Naive thymus-derived CD4-positive, alpha-beta T cell (primary cell): ENCODE measurements at places on chromosomes 13 and 19. TPM values are rescaled to one million over a fixed set of nuclear protein-coding genes. Genes with fewer than 3 reads are reported as not detected.

Gene TMEM145
- total RNA-seq = not detected

DNA sequence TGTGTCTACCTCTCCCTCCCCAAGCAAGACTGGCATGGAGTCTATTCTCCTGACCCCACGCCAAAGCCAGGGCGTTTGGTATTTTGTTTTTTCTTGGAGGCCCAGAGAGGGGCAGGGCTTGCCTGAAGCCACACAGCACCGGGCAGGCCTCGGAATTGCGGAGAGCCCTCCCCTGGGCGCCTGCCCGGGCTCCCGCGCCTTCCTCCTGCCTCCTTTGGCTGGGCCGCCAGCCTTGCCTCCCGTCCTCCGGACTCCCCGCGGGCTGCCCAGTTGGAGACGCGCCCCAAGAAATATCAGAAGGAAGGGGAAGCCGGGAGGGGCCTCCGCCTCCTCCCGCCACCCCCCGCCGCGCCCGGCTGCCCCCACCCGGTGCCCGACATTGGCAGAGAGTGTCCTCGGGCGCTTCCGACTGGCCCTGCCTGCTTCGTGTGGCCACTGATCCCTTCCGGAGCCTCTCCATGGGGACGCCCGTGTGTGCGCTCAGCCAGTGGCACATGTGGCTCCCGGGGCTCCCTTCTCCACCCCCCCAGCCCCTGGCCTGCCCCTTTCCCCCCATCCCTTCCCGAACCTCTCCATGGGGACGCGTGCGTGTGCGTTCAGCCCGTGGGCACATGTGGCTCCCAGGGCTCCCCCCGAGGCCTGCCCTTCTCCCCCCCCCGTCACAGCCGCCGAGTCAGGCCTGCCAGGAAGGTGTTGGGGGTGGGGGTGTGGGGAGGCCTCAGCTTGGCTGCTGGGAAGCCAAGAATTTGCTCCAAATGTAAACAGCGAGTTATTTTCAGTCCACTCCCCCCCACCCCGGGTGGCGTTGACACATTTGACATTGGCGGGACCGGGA is 37.3 kb downstream of the NFIC start:
- no peak for DNase-seq
- H3K27ac ChIP-seq = no peak overlapping the region
- peaks cover 9% of the 10 kb centered on the region for H3K36me3 ChIP-seq
- no peaks in the 10 kb centered on the region for H3K27me3 ChIP-seq

DNA sequence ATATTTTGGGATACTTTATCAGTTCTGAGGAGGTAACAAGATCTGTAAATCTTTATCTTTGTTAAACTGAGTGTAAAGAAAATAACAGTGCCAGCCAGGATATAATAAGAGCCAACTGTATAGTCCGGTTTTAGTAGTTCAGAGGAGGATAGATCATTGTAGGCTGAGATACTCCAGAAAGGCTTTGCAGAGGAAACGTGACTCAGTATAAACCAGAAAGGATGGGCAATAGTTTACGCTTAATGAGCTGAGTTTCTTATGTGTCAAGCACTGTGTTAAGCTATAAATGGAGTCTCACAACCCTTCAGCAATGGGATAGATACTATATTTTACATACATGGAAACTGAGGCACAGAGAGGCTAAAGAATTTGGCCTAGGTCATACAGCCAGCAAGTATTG is 3.8 kb downstream of the RFXAP start:
- H3K36me3 ChIP-seq = peaks cover 7% of the 10 kb centered on the region
- H3K4me1 ChIP-seq = peaks cover 11% of the 10 kb centered on the region
- no peak for DNase-seq
- no peaks in the 10 kb centered on the region for H3K27me3 ChIP-seq
- no peak overlapping the region for H3K27ac ChIP-seq
- H3K4me3 ChIP-seq = no peak overlapping the region

GRCh38 chr13:67217880-67218279 is 12.3 kb downstream of the PCDH9 start:
- DNase-seq = no peak
- H3K36me3 ChIP-seq = no peaks in the 10 kb centered on the region
- no peak overlapping the region for H3K27ac ChIP-seq
- H3K4me1 ChIP-seq = no peaks in the 10 kb centered on the region

GRCh38 chr19:7887408-7888144 is 734 bp upstream of the LRRC8E start:
- H3K27me3 ChIP-seq = no peaks in the 10 kb centered on the region
- no peak overlapping the region for H3K27ac ChIP-seq
- H3K4me1 ChIP-seq = no peaks in the 10 kb centered on the region

GRCh38 chr13:60260440-60260839 is 96.7 kb upstream of the DIAPH3 start:
- no peaks in the 10 kb centered on the region for H3K27me3 ChIP-seq
- no peaks in the 10 kb centered on the region for H3K36me3 ChIP-seq
- H3K4me3 ChIP-seq = no peak overlapping the region
- no peaks in the 10 kb centered on the region for H3K4me1 ChIP-seq
- no peak overlapping the region for H3K27ac ChIP-seq

DNA sequence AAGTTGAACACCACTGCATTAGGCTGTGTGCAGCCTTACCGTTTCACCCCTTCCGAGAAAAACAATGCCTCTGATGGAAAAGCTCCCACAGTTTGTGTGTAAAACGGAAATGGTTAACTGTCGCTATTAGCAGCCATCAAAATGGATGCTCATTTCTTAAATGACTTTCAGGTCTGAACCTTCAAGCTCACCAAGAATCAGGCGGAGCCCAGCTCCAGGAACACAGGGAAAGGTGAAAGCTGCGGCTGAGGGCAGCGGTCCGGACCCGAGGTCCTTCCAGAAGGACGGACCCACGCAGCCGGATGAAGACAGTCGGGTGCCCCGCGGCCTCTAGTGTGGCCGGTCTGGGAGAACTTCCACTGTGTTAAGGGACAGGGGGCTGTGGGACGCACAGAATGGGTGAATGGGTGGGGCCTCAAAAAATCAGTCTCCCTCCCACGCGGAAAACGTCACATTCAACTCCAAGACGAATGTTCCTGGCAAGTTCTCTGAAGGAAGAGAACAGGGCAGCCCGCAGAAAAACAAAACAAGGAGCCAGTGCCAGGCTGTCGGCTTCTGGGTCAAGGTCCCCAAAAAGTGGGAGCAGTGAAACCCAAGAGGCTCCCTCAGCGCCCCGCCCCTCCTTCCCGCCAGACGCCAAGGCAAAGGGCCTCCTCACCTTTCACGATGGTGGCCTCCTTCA is 4.9 kb downstream of the IRS2 start:
- H3K4me1 ChIP-seq = peaks cover 28% of the 10 kb centered on the region
- peaks cover 3% of the 10 kb centered on the region for H3K36me3 ChIP-seq
- H3K27ac ChIP-seq = no peak overlapping the region
- no peaks in the 10 kb centered on the region for H3K27me3 ChIP-seq
- H3K4me3 ChIP-seq = no peak overlapping the region
- DNase-seq = no peak

DNA sequence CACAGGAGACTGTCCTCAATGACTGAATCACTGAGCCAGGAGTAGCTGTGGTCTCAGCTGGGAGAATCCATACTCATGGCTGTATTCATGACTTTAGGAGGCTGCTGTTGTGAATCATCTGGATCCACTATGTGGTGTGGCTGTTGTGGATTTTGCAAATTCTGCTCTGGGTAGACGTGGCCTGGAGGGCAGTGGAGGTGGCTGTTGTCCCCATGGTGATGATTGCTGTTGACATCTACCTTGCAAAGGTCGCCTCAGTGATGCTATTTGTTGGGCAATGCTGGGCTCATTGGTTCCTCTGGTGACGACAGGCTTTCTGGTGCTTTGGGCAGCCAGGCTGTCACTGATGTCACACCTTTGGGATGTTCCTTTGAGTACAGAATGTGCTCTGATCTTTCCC is 23.9 kb downstream of the MUC16 start:
- no peak overlapping the region for H3K27ac ChIP-seq
- no peaks in the 10 kb centered on the region for H3K36me3 ChIP-seq
- no peaks in the 10 kb centered on the region for H3K4me1 ChIP-seq
- no peaks in the 10 kb centered on the region for H3K27me3 ChIP-seq

- no peak for DNase-seq
- no peaks in the 10 kb centered on the region for H3K4me1 ChIP-seq
- H3K36me3 ChIP-seq = no peaks in the 10 kb centered on the region
- no peak overlapping the region for H3K27ac ChIP-seq
Measured at GRCh38 chr13:103510007-103510535, 443.9 kb upstream of the SLC10A2 start.

DNA sequence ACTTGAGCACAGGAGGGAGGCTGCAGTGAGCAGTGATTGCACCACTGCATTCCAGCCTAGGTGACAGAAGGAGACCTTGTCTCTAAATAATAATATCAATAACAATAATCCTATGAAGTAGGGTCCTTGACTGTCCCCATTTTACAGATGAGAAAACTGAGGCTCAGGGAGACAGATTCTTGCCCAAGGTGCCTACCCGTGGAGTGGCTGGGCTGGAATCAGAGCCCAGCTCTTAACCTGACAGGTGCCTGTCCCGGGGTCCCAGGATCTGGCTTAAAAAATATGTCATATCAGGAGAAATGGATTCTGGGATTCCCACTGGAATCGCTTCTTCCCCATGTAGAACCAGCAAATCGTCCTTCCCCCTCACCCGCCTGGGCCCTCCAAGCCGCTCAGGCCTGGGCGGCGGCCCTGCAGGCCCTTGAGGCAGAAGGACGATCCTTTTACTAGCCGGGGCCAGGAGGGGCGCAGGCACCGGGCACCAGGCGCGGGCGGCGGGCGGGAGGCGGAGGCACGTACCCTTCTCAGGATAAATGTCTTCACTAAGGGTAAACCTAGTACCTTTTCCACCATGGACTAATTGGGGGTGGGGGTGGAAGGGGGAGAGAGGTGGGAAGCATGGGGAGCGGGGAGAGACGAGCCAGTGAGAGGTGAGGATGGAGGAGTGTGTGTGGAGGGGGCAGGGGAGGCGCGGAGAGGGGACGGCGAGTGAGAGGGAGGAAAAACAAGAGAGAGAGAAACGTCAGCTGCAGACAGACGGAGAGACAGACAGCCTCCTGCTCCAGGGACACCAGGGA is 60.6 kb downstream of the COLGALT1 start:
- no peak overlapping the region for H3K27ac ChIP-seq
- H3K4me1 ChIP-seq = no peaks in the 10 kb centered on the region
- no peak overlapping the region for H3K4me3 ChIP-seq
- no peaks in the 10 kb centered on the region for H3K36me3 ChIP-seq
- no peak for DNase-seq

- DNase-seq = no peak
- peaks cover 11% of the 10 kb centered on the region for H3K27me3 ChIP-seq
- no peak overlapping the region for H3K4me3 ChIP-seq
- no peaks in the 10 kb centered on the region for H3K4me1 ChIP-seq
Measured at GRCh38 chr19:2312820-2313501, 5.0 kb upstream of the LINGO3 start.

DNA sequence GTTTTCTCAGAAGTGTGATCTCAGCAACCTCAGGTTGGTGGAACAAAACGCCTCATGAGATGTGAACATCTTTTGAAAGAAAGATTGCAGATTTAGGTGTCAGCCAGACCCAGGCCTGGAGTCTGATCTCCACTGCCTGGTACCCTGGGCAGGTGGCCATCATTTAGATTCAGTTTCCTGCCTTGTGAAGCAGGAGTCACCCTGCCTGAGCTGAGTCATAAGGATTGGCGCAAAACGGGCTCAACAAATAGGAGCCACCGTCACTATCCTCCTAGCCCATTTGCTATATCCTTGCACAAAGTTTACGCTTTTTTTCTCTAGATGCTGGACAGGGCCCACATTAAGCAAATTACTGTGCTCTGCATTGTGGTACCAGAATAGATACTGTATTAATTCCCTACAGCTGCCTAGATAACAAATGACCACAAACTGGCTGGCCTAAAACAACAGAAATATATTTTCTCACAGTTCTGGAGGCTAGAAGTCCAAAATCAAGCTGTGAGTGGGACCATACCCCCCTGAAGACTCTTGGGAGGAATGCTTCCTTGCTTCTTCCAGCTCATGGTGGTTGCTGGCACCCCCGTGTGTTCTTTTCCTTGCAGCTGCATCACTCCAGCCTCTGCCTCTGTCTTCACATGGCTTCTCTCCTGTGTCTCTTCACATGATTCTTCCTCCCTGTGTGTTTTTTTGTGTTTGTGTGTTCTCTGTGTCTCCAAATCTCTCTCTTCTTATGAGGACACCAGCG is 38.2 kb downstream of the TNFSF11 start:
- no peak for DNase-seq
- H3K36me3 ChIP-seq = no peaks in the 10 kb centered on the region
- H3K4me1 ChIP-seq = no peaks in the 10 kb centered on the region
- H3K27me3 ChIP-seq = no peaks in the 10 kb centered on the region
- no peak overlapping the region for H3K27ac ChIP-seq
- no peak overlapping the region for H3K4me3 ChIP-seq
